Anterior cingulate cortex (tissue), 58 donors: ENCODE measurements at places on chromosomes 3 and 15.

GRCh38 chr3:152258448-152259393, 10.0 kb upstream of the MBNL1 start:
- DNase-seq: no peak

DNA sequence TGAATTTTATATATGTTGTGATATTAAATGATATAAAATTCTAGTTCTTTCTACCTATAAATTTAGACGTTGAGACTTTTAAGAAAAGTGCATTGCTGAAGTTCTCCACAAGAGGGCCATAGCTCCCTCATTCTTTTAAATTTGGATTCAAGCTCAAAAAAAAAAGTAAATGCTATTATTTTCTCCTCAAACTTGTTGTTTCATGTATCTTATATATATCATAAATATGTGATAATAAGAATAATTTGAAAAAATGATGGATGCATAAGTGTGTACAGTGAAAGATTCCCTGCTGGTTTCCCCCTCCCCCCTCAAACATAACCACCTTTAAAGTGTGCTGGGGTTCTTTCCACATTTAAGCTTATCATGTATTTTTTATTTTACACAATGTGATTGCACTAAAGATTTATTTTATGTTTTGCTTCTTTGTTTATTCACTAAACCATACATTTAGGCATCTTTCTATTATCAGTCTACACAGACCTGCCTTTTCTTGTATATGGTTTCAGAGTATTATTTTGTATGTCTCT, 769.4 kb upstream of the GOLIM4 start:
- DNase-seq: no peak

DNA sequence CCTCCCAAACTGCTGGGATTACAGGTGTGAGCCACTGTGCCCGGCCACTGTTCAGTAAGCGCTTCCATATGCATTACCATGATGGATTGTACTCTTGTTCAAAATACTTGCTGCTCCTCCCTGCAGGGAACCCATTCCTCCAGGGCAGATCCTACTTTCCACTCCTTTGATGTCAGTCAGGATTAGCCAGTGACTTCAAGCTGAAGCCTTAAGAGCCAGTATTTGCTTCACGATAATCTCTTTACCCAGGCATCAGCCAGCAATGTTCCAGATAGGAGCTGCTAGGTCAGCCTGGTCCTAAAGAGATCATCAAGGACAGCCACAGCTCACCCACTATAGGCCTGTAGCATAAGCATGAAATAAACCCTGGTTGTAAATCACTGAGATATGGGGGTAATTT, 96.5 kb upstream of the UBE2E2 start:
- DNase-seq: no peak

DNA sequence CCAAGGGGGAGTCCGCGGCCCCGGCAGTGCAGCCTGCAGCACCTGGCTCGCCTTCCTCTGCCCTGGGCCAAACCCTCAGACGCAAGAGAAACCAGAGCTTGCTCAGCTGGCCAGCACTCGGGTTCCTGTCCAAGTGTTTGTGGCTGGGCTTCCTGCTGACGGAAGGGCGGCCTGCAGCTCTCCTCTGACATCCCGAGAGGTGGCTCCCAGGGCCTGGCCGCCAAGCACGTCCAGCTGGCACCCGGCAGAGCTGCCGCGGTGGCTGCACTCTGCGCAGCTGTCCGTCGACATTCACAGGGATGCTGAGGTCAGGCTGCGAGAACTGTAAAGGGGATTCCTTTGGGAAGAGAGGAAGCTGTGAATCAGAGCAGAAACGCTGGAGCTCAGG, 85.6 kb downstream of the CPN2 start:
- peak; percentile 32 for DNase-seq

- DNase-seq: no peak
These were observed 193.2 kb upstream of the TPRG1 start for GRCh38 chr3:188978421-188979171.

GRCh38 chr15:61115241-61115640, 113.9 kb downstream of the RORA start:
- DNase-seq: no peak

DNA sequence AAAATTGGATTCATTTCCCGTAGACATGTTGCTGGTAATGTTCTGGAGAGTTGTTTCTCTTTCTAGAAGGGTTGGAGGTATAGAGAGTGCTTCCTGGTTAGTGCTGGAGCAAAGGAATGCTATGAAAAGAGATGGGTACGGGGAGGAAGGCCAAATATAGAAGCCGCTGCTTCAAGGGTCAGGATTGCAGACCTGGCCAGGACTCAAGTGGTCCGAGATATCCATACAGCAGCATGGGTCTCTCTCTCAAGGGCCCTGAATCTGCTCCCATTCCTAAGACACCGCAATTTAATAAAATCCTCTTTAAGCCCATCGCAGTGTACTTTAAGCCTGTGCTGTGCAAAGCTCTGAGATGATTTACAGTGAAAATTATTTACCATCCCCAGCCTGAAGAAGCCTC, 287.0 kb downstream of the FAM43A start:
- no peak for DNase-seq

GRCh38 chr3:120931593-120931992, 23.6 kb downstream of the STXBP5L start:
- DNase-seq: no peak

DNA sequence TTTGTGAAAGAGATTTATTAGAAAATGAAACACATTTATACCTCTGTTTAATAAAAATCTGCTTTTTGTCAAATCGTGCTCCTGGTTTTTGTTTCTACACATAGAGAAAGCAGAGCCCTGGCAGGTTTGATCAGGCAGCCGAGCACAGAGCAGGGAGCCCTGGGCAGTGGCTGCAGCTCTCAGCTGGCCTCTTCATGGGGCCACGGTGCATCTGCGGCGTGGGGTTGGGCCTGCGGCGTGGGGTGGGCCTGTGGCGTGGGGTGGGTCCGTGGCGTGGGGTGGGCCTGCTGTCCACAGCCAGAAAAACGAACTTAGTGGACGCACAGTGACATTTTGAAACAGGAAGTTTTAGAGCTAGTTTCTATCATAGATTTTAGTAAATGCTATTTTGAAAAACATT, 10.6 kb downstream of the GOLGA6L2 start:
- DNase-seq: no peak

- DNase-seq: no peak
These were observed 35.2 kb downstream of the PYGO1 start for GRCh38 chr15:55552926-55553325.

DNA sequence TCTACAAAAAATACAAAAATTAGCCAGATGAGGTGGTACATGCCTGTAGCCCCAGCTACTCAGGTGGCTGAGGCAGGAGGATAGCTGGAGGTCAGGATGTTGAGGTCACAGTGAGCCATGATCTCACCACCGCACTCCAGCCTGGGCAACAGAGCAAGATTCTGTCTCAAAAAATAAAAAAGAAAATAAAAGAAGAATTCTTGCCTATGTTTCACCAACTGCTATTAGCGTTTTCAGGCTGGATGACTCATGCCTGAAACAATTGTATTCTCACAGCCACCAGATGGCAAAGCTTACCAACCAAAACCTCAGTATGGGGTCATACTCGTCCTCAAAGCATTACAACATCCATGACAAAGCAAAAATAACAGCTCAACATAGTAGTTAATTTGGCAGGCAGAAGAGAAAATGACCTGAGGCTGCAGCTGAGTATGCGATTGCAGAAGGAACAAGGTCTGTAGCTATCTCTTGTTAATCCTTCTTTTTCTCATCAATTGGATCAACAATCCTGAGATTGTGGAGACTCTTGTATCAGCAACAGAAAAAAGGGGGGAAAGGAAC, 52.2 kb downstream of the TP53BP1 start:
- peak; percentile 74 for DNase-seq

- no peak for DNase-seq
These were observed 28.3 kb upstream of the THBS1 start for GRCh38 chr15:39552556-39552955.

- no peak for DNase-seq
These were observed 79.3 kb downstream of the NEK10 start for GRCh38 chr3:27289769-27290413.

DNA sequence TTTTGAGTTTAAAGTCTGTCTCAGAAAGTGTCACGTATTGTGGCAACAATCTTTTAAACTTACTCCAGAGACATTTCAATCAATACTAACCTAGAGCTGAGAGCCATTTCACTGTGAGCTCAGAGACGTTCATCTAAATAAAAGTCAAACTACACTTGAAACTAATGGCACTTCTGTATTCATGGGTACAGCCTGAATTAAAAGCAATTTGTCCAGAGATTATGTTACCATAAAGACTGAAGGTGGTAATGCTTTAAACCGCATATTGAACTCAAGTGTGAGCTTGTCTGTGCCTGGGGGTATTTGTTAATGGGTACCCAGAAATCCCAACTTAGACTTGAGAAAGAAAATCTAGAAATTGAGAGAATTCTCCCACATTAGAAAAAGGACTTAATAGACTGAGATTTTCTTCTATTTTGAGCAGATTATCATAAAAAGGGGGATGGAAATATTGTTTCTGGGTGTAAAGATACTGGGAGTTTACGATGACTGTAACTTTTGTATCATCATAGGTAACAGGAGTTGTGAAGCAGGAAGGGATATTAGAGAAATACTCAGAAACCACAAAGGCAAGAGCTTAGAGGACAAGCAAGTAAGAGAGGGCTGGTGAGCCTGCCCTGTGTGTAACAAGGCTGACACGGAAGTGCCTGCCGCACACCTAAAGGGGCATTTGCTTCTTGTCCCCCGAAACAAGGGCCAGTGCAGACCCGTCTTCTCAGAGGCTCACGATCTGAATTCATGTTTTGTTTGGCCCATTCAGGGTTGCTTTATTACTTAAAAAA, 36.9 kb downstream of the LRIG1 start:
- no peak for DNase-seq

- DNase-seq: no peak
These were observed 2.0 kb upstream of the RNF111 start for GRCh38 chr15:58985443-58985842.

DNA sequence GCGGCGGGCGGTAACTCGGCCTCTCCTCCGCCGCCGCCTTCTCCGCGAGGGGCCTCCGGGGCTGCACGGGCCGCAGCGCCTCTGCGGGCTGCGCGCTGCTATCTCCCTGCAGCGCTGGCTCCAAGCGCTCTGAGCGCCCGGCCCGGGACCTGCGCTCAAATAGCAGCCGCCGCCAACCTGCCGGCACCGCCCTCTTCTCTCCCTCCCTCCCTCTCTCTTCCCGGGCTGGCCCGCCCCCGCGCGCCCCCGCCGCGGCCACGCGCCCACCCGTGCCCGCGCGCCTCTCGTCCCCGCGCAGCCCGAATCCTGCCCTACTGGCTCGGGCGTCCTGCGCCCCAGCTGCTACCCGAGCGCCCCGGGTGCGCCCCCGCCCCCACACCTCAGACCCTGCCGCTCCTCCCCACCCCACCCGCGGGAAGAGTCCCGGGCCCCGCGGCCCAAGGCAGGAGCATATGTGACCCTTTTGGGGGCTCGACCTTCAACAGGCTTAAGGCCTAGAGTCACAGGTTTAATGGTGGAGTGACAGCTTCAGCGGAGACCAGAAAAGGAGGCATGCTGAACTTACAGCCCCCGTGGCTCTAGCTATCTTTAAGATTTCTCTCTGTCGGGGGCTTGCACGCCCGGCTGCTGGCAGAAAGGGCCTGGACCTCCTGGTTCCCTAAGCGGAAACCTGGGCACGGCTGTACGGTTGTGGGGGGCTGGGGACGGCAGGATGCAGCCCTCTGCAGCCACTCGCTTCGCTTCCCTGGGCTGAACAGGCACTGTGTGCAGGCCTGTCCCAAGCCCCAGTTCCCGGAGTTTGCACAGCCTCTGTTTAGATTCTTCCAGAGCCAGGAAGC, at the start of gene CACNA2D2:
Gene CACNA2D2, minus strand, starts transcription at position 131 of the 839 bp plus-strand sequence. CDS start 211 bp downstream, outside the sequence.
- DNase-seq: peak; percentile 10

GRCh38 chr3:188239577-188239976, 85.6 kb downstream of the LPP start:
- no peak for DNase-seq

GRCh38 chr15:97998307-97999071, 38.0 kb downstream of the ARRDC4 start:
- DNase-seq: no peak

DNA sequence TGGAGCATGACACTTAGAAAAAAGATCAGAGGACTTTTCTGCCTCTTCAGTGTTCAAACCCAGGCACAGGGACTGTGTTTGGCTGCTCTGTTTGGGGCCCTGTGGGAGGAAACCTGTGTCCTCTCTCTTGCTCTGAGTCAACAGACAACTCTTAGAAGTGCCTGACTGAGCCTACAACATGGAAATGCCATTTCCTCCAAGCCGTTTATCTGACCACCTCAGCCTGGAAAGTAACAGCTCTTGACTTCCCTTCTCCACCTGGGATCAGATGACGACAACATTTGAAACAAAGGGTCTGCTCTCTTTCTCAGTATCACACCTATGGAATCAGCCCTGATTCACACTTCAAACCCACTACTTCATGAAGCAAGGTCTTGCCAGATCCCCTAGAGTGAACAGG, 91.3 kb upstream of the CTDSPL start:
- no peak for DNase-seq

DNA sequence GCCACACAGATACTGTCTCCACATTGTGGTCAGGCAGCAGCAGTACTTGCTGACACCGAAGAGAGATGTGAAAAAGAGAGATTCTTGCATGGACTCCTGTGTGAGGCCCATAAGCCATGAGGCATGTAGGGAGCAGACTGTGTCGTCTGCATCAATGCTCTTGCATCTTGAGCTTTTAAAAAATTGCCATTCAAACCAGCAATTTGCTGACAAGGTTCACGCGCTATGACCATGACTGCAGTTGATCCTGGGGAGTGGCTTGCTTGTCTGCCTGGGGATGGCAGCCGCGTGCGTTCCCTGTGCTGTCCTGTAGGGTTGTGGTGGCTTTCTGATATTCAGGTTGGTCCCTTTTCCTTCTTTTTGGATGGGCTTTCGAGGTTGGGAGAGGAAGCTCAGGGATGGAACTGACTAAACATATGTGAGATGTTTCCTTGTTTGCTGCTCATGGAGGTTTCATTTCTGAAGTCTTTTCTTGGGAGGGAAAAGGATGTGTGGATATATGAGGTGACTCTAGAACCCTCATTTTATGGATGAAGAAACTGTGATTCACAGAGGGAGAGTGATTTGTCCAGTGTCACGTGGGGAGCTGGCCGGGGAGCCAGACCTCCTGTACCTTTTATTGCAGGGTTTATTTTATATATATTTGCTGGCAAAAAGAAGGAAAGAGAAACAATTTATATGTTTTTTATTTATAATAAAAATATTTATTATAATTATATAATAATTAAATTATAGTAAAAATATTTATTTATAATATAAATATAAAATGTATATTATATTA, 48.6 kb downstream of the LPP start:
- DNase-seq: no peak

DNA sequence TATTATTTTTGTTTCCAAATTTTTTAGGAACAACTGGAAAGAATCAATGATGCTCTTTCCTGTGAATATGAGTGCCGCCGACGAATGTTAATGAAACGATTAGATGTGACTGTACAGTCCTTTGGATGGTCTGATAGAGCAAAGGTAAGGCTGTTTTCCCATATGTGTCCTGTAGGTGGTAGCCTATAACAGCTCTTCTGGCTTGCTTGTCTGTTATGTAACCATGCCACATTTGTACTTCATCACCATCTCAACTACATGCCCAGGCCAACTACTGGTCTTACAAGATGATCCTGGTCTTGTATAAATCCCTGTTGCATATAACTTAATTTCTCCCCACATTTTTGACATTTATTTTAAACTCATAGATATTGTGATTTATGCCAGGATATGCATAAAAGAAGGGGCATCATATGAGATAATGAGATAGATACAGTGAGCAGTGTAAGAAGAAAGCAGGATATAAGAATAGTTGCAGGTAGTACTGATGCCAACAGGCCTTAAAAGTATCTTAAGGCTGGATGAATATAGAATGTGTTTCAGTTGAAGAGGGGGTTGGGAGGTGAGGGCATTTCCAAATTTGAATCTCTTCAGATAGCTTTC, 20.3 kb downstream of the FAM98B start:
- no peak for DNase-seq

- DNase-seq: no peak
These were observed 58.8 kb downstream of the ARHGAP31 start for GRCh38 chr3:119352863-119353527.

GRCh38 chr15:53251996-53252395, 461.9 kb upstream of the ONECUT1 start:
- no peak for DNase-seq
